ENCODE measurements at places on chromosomes 4 and X.

DNA sequence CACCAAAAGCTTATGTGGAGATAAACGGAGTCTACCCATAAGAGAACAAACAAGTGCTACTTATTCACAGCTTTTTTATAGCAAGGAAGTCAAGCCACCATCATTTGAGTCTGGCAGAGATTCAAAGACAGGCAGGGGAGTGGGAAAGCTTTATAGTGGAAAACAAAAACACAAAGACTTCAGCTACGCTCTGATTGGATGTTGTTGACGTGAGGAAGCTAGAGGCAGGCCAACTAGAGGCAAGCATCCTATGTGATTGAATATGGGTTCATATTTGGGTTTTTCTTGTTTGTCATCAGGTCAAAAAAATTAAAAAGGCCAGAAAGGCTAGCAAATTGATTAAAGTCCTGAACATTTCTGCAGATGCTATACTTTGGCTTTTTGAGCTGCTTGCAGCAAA lies 719 bp upstream of the TCEAL4 start:
- no peak for DNase-seq

DNA sequence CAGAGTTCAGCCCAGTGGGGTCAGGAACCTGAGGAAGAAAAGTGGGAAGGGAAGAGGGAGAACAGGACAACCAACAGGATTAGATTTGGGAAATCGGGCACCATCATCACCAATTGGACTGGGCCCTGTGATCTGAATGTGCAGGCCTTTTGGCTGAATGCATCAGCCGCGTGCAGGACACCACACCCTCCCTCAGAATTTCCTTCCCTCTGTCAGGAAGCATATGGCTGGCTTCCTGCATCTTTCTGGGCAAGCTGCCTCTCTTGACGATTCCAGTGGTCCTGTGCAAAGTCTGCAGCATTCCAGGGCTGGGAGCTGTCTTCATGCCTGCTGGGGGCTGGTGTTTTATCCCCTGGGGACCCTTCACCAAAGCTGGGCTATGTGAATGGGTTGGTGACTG lies 16.4 kb downstream of the MAGEA4 start:
- no peak for DNase-seq

DNA sequence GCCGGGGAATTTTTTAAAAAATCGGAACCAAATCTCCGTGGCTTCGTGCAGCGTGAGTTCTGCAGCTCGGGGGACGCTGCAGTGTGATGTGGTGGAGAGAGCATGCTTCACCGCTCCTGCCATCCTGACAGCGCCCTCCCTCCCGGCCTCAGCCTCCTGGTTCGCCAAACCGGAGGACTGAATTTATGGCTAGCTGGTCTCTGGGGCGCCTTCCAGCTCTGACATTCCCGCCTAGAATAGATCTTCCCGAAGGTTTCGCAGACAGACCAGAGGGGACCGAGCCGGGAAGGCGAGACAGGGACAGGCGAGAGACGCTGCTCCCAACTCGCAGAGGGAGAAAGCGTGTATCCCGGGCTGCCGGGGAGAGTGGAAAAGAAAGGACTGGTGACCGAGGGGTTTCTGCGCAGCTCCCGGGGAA lies 25.9 kb downstream of the HOPX start:
- no peak for DNase-seq

DNA sequence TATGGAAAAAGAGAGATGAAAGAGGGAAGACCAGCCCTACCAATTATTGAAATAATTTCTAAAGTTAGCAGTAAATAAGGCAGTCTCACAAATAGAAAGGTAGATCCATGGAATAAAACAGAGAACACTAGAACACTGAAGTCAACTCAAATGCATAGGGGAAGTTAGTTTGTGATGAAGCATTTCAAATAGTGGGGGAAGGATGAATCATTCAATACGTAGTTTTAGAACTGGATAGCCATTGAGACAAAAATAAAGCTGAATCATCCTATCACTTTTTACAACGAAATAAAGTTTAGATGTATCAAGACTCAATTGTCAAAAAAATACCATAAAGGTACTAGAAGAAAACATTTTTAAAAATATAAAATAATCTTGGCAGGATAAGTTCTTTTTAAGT lies 143.2 kb upstream of the DGKK start:
- no peak for DNase-seq

- no peak for DNase-seq
Measured at GRCh38 chr4:1841201-1841886, 14.6 kb downstream of the LETM1 start.

- no peak for DNase-seq
Measured at GRCh38 chrX:4710618-4711433, 997.4 kb upstream of the PRKX start.

DNA sequence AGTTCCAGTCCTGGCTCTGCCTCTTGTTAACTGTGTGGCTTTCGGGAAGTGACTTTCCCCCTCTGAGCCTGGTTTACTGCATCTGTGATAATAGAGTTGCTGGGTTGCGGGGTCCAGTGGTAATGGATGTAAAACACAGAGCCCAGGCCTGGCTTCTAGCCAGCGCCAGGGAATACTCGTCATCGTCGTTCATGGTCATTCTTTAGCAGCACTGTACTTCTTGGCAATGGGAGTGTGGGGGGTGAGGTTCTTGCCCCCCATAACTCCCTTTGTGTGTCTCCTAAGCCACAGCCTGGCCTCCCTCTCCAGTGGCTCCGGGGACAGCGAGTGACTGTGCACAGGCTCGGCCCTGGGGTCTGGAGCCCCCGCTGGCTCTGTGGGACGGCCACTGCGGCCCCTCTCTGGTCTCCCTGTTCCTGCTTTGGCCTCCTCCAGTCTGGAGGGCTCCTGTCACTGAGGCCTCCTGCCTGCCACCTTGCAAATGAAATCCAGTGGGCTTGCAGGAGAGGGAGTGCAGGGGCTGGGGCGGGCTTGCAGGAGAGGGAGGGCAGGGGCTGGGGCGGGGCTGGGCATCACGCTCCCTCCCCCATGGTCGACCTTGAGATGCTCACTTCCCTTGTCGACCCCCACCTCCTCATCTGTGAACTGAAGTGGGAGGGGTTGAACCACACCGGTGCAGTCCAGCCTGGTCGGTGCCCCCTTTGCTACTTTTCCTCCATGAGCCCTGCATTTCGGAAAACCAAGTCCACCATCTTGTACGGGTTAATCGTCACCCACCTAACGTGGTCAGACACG lies 13.2 kb downstream of the PSAPL1 start:
- DNase-seq, result no peak

- no peak for DNase-seq
Measured at GRCh38 chrX:70554081-70554480, 109.4 kb downstream of the DLG3 start.

DNA sequence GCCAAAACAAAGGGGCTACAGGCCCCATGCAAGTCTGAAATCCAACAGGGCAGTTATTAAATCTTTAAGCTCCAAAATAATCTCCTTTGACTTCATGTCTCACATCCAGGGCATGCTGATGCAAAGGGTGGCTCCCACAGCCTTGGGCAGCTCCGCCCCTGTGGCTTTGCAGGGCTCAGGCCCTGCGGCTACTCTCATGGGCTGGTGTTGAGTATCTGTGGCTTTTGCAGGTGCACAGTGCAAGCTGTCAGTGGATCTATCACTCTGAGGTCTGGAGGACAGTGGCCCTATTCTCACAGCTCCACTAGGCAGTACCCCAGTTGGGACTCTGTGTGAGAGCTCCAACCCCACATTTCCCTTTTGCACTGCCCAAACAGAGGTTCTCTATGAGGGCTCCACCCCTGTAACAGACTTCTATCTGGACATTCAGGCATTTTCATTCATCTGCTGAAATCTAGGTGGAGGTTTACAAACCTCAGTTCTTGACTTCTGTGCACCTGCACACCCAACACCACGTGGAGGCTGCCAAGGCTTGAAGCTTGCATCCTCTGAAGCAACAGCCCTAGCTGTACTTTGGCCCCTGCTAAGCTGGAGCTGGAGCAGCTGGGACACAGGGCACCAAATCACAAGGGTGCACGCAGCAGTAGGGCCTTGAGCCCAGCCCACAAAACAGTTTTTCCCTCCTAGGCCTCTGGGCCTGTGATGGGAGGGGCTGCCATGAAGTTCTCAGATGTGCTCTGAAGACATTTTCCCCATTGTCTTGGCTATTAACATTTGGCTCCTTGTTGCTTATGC lies 154.8 kb upstream of the PDE5A start:
- no peak for DNase-seq

DNA sequence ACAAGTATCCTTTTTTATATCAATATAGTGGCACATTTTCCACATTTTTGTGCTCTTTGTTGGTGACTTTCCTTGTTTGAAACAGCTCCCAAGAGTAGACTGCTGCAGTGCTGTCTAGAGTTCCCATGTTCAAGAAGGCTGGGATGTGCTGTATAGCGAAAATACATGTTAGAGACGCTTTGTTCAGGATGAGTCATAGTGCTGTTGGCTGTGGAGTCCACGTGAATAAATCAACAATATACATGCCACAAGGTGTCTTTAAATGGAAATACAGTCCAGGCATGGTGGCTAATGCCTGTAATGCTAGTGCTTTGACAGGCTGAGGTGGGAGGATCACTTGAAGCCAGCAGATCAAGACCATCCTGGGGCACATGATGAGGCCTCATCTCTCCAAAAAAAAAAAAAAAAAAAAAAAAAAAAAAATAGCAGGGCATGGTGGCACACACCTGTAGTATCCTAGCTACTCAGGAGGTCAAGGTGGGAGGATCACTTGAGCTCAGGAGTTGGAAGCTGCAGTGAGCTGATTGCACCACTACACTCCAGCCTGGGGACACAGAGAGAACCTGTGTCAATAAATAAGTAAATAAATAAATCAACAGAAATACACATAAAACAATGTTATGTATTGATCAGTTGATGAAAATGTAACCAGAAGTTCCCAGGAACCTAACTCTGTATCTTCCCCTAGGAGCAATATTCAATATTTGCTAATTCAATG lies 256.8 kb upstream of the STS start:
- no peak for DNase-seq

DNA sequence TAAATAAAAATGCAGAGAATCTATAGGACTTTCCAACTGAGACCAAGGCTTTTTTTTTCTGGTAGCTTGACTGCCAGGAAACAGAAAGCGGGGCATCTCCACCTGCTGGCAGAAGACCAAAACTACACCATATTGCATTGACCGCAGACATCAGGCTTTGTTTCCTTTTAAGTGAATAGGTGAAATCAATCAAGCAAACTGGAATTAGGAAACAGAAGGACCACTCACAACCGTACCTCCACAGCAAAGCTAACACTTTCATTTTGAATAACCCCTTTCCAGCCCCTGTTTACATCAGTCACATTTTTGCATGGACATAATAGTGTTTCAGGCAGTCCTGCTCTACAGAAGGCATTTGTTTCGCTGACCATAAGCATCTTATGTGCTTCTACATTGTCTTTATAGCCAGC lies 218.2 kb downstream of the IDS start:
- DNase-seq, result no peak

- no peak for DNase-seq
Measured at GRCh38 chr4:4386736-4387392, at the start of gene NSG1. TSS of gene NSG1 (plus strand) at chr4:4387102. CDS start at chr4:4387630, 528 bp downstream.

GRCh38 chrX:9471571-9471985 lies 6.7 kb downstream of the TBL1X start:
- DNase-seq, result no peak

DNA sequence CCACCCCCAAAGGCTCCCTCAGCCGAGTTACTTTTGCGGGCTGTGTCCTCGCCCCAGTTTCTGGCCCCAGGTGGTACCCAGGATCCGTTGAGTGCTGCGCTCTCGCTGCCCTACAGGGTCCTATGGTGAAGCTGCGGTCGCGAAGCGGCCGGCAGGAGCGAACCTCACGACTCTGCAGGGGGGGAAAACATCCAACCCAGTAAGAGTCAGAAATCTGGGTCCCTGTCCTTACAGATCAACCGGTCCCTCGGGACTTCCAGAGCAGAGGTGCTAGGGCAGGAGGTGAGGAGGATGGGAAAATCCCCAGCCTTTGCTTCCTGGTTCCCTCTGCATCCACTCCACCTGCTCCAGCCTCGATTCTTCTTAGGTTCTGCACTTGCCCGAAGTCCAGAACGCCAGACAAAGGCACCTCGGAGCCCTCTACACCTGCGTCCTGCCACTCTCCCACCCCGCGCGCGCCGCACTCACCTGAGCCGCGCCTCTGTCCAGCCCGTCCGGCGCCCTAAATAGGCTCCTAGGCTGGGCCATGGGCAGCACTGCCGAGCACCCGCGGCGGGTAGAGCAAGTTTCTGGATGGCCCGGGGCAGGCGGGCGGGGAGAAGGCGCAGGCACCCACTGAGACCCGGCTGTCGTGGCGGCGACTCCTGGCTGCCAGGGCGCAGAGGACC lies at the start of gene HS3ST1:
Gene HS3ST1 (minus strand): TSS at position 664 of the 668 bp plus-strand sequence. CDS start 28,889 bp downstream, outside the sequence.
- no peak for DNase-seq

DNA sequence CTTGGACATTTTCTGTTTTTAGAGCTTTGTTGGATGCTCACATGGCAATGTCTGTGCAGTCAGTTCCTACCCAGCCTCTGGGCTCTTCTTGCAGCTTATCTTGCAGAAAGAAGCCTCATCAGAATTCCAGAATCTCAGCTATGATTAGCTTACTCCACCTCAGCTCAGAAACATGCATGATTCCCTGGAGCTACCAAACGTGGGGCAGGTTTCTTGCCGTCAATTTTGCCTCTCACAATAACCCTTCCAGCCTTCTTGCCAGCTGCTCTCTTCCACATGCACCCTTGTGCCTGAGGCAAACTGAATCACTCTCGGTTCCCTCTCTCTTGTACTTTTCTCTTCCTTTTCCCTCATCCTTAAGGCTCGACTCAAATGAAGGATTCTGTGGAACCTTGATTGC lies 141.4 kb downstream of the PTTG2 start:
- no peak for DNase-seq

DNA sequence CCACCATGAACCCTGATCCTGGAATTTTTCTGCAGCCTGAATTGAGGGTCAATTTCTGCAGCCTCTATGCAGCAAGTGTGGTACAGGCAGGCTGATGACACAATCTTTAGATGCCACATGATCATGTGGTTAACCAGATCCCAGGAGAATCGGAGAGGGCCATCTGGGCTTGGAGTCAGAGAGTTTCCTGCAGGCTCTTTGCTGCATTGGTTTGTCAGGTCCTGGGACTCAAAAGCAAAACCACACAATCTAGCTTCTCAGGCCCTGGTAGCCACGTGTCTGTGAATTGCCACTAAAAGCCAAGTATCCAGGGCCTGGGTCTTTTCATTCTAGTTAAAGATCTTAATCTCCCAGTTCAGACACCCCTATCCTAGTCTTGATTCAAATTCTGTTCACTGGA lies 464.5 kb downstream of the BCOR start:
- no peak for DNase-seq

GRCh38 chrX:5307416-5307815 lies 921.3 kb downstream of the NLGN4X start:
- no peak for DNase-seq

GRCh38 chr4:8840006-8840793 lies 31.4 kb downstream of the HMX1 start:
- DNase-seq, result no peak

GRCh38 chr4:133801883-133802282 lies 399.7 kb downstream of the PABPC4L start:
- DNase-seq, result no peak

GRCh38 chr4:23788460-23788859 lies 101.4 kb downstream of the PPARGC1A start:
- no peak for DNase-seq

GRCh38 chr4:4871573-4872313 lies 12.3 kb downstream of the MSX1 start:
- no peak for DNase-seq

- no peak for DNase-seq
Measured at GRCh38 chr4:142952821-142953580, 106.9 kb upstream of the INPP4B start.

- no peak for DNase-seq
Measured at GRCh38 chr4:7384003-7384928, 50.5 kb downstream of the PSAPL1 start.

GRCh38 chrX:140817943-140818342 lies 108.4 kb downstream of the LINC00632 start:
- DNase-seq, result no peak

GRCh38 chrX:20116087-20116576 lies 575 bp downstream of the MAP7D2 start:
- no peak for DNase-seq

Measured in stimulated activated CD8-positive, alpha-beta memory T cell treated with anti-CD3 and anti-CD28 coated beads, Interleukin-15, amount 100 ng/mL, for 4 hours (primary cell).